ENCODE measurements at places on chromosomes 1 and 21. TPM values are rescaled to one million over a fixed set of nuclear protein-coding genes. Genes with fewer than 3 reads are reported as not detected.
A peak's percentile ranks its signal among the peaks of the same experiment; 100 is the strongest.

DNA sequence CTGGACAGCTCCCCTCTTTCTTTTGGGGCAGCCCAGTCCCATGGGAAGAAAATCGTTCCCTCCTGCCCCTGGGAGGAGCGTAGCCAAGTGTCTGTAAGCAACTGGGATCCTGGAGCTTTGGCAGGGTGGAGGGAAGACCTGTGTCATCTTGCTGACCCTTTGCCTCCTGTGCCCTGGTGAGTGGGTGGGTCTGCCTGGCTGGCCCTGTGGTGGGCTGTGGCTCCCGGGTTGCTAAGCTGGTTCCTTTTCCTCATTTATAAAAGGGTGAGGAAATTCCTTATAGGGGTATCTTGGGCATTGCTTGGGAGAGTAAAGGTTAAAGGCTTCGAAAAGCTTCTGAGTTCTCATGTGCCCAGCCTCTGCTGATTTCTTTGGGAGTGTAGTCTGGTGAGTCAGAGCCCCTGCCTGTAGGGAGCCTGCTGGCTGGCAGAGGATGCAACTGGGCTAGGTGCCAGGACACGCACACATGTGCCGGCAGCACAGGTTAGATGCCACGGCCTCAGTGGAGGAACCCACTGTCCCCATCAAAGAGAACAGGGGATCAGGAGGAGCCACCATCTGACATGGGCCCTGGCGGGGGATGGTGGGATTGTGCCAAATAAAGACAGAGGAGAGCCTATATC, 85.2 kb downstream of the ARHGEF10L start:
- DNase-seq: peak; percentile 94

DNA sequence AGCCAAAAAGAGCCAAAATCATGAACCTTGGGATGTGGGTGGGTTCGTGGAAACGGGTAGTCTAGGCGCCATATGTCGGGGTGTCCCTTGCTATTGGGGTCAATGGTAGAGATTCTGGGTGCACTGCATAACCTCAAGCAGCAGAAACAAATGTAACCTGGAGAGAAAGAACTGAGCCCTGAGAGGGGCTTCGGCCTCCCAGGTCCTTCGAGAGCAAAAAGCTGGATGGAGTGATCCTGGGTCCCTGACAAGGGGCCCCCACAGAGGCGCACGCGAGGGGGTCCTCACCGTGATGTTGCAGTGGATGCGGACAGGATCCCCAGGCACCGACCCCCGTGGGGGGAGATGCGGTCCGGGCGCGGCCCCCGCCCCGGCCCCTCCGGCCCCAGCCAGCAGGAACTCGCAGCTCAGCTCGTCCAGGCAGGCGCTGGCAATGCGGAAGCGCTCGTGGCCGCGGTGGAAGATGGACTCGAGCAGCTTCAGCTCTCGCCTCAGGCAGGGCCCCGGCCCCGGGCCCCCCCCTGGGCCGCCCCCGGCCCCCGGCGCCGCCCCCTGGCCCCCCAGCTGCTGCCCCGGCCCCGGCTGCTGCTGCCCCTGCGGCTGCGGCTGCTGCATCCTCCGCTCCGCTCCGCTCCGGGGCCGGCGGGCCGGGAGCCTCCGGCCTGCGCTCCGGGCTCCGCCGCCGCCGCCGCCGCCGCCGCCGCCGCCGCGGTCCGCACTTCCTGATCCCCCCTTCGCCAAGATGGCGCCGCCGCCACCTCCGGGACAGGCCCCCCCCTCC, at the start of gene UBE2Q1:
Gene UBE2Q1 (minus strand): TSS at position 724 of the 781 bp plus-strand sequence. CDS start 109 bp downstream, at position 615.
- peak; percentile 41 for DNase-seq

- no peak for DNase-seq
Observed at GRCh38 chr1:190665045-190665444, 187.4 kb upstream of the BRINP3 start.

DNA sequence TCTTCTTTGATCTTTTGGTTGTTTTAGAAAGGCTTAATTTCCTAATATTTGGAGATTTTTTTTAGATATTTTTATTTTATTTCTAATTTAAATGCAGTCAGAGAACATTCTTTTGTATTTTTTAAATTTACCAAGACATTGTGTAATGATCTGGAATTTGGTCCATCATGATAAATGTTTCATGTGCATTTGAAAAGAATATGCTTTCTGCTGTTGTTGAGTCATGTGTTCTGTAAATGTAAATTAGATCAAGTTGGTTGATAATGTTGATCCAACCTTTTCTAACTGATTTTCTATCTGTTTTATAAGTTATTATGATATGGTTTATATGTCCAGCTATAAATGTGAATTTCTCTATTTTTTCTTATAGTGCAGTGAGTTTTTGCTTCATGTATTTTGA, 19.8 kb downstream of the UTS2 start:
- DNase-seq: no peak

- no peak for DNase-seq
Observed at GRCh38 chr1:187985145-187985896, 1156.6 kb downstream of the PLA2G4A start.

- no peak for DNase-seq
Observed at GRCh38 chr1:221877311-221877710, 135.4 kb upstream of the DUSP10 start.

DNA sequence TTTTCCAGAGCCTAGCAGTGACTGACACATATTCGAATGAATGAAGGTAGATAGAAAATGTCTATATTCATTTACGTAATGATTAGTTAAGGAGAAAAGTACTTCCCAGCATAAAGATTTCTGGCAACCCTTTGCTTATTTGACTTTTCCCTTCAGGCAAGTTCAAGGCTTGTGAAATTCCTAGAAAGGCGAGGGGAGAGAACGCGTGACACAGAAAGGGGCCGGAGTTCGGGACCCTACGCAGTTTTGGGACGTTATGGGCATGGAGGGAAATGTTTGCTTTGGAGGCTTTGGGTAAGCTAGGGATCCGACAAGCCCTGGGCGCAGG, 472 bp upstream of the USP25 start:
- DNase-seq: no peak

GRCh38 chr1:46444466-46444865, 45.2 kb upstream of the DMBX1 start:
- DNase-seq: no peak

GRCh38 chr1:94757931-94758330, 62.2 kb upstream of the SLC44A3 start:
- DNase-seq: no peak

DNA sequence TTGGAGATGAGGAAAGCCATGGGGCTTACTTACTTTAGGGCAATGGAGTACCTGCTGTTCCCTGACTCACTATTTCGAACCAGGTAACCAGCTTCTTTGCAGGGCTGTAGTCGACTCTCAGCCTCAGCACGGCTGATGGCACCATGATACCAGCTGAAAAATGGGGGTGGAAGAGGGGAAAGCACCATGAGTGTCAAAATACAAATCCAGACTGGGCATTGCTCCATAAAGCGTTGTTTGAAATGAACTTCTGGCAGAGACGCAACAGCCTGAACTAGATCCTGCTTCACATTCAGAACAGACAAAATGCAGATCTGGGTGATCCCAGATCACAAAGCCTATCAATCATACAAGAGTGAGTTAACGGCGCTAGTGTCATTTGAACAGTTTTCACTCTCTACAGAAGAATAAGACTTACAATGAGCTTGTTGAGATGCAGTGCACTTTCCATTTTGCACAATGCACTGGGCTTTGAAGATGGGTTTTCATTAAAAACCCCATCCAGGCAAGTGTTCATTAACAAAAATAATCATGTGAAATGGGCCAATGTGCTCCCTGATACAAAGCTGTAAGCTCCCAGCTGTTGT, 16.0 kb upstream of the TDRD10 start:
- DNase-seq: no peak

GRCh38 chr21:34336756-34337391, 26.9 kb upstream of the KCNE2 start:
- DNase-seq: no peak

DNA sequence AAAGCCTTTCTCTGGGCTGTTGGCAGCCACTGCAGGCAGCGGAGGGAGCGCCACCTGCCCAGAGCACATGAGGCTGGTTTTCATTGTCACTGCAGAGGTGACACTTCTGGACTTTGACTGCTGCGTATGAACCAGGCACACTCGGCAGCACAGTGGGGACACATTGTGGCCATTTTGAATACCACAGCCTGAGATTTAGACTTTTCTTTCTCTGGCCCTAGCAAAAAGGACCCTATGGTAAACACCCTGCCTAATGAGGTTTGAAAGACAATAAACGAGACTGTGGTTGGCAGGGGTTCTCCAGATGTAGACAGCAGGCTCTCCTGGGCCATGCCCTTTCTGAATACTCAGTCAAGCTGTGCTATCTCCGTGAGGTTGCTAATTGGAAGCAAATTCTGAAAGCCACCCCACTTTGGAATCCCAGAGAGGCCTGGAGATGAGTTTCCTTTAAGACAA, 12.0 kb upstream of the KCNE2 start:
- DNase-seq: peak; percentile 35

- DNase-seq: no peak
Observed at GRCh38 chr1:174702011-174702410, 254.2 kb downstream of the GPR52 start.

Gene ASPM
- total RNA-seq: 0.42 TPM

DNA sequence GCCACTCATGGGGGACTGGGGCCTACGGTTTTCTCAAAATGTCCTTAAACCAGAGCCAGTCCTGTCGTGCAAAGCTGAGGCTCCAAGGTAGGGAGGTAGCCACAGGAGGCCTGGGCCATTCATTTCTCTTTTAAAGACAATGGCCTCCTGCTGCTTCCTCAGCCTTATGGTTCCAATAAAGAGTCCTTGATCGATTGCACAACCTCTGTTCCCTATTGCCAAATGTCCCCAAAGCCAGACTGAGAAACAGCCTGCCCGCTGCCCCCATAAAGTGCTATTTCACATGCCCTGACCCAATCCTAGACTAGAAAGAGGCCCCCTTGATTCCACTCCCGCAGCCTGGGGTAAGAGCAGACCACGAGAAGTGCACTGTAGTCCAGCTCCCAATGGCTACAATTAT, 166.7 kb downstream of the CLIC6 start:
- peak; percentile 73 for DNase-seq

Gene S100A7
- total RNA-seq: not detected

DNA sequence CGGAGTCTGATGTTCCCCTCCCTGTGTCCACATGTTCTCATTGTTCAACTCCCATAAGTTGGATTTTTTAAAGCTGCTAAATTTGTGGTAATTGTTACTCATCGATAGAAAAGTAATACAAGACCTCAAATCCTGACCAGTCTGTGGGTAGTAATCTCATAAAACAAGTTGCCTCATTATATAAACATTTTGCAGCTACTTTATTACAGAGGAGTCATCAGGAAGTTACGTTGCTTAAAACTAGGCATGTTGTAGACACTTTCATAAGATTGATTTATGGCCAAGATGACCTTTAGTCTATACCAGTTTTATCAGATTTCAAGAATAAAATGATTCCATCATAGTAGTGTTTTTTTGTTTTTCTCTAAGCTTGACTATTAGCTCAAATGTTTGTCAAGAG, 208.8 kb downstream of the GIPC2 start:
- DNase-seq: no peak

- DNase-seq: no peak
Observed at GRCh38 chr1:26159743-26160039, 812 bp downstream of the FAM110D start.

DNA sequence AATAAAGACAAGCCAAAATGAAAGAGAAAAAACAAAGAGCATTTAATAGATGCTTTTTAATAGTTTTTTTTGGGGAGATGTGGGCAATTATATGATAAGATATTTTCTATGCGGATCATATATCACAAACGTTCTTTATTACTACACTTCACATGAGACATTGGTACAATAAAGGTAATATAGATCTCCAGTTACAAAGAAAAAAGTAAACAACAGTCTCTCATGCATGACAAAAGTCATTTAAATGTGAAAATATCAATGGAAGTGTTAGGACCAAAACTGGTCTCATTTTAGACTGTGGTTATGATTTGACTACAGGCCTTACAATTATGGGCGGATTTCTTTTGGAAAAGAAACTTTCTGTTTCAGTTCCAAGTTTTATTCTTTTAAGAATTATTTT, 687.0 kb downstream of the ADGRL2 start:
- DNase-seq: no peak

Gene PBX1
- total RNA-seq: 36.5 TPM

Gene FCRL6
- not detected for total RNA-seq

All from gastrocnemius medialis (tissue), 4 donors.